ENCODE measurements at places on chromosomes 13 and 19. TPM values are rescaled to one million over a fixed set of nuclear protein-coding genes. Genes with fewer than 3 reads are reported as not detected.

The ATXN8OS gene
- not detected for total RNA-seq

The PSG1 gene
- not detected for total RNA-seq

The ZNF837 gene
- 1.9 TPM for total RNA-seq

The POP4 gene
- total RNA-seq: 43.7 TPM
